Liver (tissue), 10 donors: ENCODE measurements at places on chromosomes 3 and 15. TPM values are rescaled to one million over a fixed set of nuclear protein-coding genes. Genes with fewer than 3 reads are reported as not detected.

GRCh38 chr3:57370341-57370740 is 77.9 kb upstream of the ASB14 start:
- DNase-seq, result no peak

DNA sequence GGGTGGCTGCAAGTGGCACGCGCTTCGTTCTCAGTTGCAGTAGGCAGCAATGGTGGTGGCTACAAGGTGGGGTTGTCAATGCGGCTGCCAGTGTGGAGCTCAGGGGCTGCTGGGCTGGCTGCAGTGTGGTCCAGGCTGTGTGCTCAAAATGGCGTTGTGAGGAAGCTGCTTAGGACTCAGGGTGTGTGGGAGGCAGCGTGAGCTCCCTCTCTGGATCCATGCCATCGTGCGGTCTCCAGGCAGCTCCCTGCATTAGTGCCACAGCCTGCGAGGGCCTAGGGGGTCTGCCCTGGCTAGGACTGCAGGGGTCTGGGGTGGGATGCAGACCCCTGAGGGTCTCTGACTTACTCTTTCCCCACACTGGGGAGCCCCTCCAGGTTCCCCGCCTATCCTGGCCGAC is 397.2 kb downstream of the OCA2 start:
- no peak for DNase-seq

- no peak for DNase-seq
Observed at GRCh38 chr15:39239562-39239961, 341.3 kb upstream of the THBS1 start.

- no peak for DNase-seq
Observed at GRCh38 chr3:46710671-46711295, 6.9 kb downstream of the PRSS50 start.

GRCh38 chr15:63072809-63073277 is 30.3 kb downstream of the TPM1 start:
- no peak for DNase-seq

DNA sequence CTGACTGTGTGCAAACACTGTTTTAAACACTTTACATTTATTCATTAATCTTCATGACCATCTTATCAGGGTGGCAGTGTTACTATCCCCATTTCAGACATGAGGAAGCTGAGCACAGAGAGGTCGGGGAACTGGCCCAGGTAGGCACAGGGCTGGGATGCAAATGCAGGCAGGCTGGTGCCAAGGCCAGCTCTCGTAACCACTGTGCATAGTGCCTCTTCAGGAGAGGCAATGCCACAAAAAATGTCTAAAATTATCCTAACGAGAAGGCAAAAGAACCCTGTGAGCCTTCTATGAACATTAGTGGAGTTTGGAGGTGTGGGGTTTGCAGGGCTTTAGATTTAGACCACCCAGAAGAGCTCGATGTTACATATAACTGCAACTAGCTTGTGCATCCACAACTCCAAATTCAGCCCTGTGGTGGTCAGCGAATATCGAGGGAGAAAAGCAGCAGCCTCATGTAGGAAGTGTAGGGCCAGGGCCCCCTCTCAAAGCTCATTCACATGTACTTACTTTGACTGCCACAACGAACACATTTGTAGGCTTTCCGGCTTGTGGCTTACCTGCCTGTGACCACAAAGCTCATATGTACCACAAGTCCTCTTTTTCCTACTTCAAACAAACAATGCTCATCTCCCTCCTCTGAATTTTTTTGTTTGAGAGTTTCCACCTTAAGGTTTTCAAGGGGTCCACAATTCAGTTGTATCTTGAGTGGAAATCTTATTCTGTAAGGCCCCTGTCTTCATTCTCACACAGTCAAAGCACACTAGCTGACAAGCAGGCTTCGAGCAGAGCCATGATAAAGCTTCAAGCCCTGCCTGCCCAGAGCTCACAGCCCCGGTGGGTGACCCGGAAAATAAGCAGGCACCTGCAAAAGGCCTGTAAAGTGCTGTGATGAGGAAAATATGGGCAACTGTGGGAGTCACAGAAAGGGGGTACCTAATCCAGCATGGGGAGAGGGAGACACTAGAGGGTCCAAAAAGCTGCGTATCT is 722.9 kb upstream of the CFAP20DC start:
- no peak for DNase-seq

- peak; percentile 62 for DNase-seq
Observed at GRCh38 chr3:72797773-72798543, 50.3 kb downstream of the SHQ1 start.

GRCh38 chr3:146770881-146771280 is 165.7 kb upstream of the PLSCR5 start:
- no peak for DNase-seq

DNA sequence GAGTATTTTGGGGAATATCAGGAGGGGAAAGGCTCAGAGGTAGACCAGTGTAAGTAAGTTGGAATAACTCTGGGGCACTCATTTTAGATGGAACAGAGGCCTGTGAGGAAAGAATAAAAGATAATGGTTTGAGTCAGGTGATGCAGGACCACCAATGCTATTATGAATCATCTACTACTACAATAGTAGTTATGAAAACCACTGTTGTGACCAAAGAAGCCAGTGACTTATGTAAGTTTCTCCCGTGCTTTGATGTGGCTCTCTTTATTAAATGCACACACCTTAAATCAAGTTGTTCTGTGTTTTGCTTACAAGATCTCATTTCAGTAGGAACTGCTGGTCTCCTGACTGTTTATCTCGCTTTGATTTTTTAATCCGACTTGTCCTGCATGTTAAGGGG is 13.1 kb upstream of the GUCA1C start:
- DNase-seq, result no peak

GRCh38 chr3:197793247-197793646 is 2.2 kb downstream of the LRCH3 start:
- DNase-seq, result no peak

- no peak for DNase-seq
Observed at GRCh38 chr15:57599296-57599810, 7.6 kb downstream of the MYZAP start.

DNA sequence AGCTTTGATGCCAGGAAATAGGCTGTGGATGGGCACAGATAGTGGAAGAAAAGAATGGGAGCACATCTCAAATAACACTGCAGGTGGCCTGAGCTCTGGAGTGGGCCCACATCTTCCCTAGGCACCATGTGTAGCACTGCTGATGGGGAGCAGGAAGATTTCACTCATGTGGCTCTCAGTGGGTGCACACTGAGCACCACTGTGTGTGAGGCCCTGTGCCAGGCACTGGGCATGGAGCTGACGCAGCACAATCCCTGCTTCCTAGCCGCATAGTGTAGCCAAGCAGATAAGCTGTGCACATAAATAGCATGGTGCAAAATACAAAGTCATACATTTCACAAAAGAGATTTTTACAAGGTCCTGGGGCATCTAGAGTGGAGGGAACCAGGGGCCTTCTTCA is 101.6 kb downstream of the MOBP start:
- no peak for DNase-seq

DNA sequence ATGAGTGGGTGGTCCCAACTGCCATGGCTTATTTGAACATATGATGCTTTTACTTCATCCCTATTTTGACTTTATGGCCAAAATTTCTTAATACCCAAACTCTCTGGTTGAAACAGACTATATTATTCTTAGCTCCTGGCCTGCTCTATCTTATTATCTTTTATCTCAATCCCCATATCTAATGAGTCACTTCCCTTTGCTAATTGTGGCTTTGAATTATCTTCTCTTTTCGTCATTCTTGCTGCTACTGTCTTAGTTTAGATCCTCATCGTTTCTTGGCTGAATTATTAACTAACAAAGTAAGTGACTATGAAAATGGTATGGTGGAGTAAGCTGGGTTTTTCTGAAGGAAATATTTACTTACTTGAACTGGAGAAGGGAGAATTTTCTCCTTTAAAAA is 28.2 kb upstream of the DNAJC19 start:
- DNase-seq, result no peak

- DNase-seq, result no peak
Observed at GRCh38 chr15:100889385-100890050, 9.9 kb downstream of the ALDH1A3 start.

GRCh38 chr3:108554229-108554628 is 35.0 kb downstream of the CIP2A start:
- DNase-seq, result no peak

DNA sequence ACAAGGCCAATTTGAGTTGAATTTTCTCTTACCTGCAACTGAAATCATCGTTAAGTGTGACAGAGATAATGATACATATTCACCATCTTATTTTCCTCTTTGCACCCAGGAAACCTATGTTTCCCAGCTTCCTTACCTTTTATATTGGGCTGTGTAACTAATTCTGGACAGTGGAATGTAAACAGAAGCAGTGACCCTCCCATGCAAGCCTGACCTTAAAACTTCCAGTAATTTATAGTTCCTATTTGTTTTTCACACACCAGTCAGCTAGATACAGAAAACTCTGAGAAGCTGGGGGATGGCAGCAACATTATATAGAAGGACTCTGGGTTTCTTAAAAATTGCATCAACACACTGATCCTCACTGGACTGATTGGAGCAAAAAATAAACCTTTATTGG is 4.5 kb upstream of the ZNF280D start:
- no peak for DNase-seq

CPOX gene
- total RNA-seq, result 280 TPM

SLC12A8 gene
- total RNA-seq, result 20.3 TPM

TMEM87A gene
- 26.2 TPM for total RNA-seq

FRMD5 gene
- not detected for total RNA-seq

CYP11A1 gene
- total RNA-seq, result 2.3 TPM

MEIS2 gene
- total RNA-seq, result 12.6 TPM

HRG gene
- 139 TPM for total RNA-seq

GATA2 gene
- total RNA-seq, result 0.25 TPM

ZBTB11 gene
- 18.7 TPM for total RNA-seq

RAB5A gene
- total RNA-seq, result 31.7 TPM

TLR9 gene
- total RNA-seq, result not detected
